ENCODE measurements at places on chromosomes 2 and 18. TPM values are rescaled to one million over a fixed set of nuclear protein-coding genes. Genes with fewer than 3 reads are reported as not detected.

Gene PLCD4
- 4.0 TPM for total RNA-seq

Gene ABCB11
- total RNA-seq, result not detected

Gene OSR1
- total RNA-seq, result 56.5 TPM

Gene IGFBP5
- 246 TPM for total RNA-seq

Gene SPAG16
- 19.1 TPM for total RNA-seq

Gene PRSS56
- total RNA-seq, result not detected

Gene OTOS
- total RNA-seq, result not detected

Gene GKN2
- total RNA-seq, result not detected

Gene TWIST2
- 171 TPM for total RNA-seq

Gene RNF125
- total RNA-seq, result 0.35 TPM

Gene SERPINB8
- 6.6 TPM for total RNA-seq

Gene CNGA3
- under 0.01 TPM for total RNA-seq

Gene ABCB6
- total RNA-seq, result 25.9 TPM

Gene CPO
- 0.47 TPM for total RNA-seq

Gene SLC9A4
- not detected for total RNA-seq

Gene NDUFB3
- 129 TPM for total RNA-seq

Gene KLF7
- 10.8 TPM for total RNA-seq

Gene CBLN2
- not detected for total RNA-seq

Gene KCNIP3
- 2.9 TPM for total RNA-seq

Gene FAHD2A
- total RNA-seq, result 31.6 TPM

Gene TUBA4B
- not detected for total RNA-seq

Gene INO80B
- 9.2 TPM for total RNA-seq

Gene KRCC1
- total RNA-seq, result 5.5 TPM

Gene DNAJC5G
- not detected for total RNA-seq
